ENCODE measurements at places on chromosomes 16 and 17.
A peak's percentile ranks its signal among the peaks of the same experiment; 100 is the strongest.

- no peak for DNase-seq
Observed at GRCh38 chr17:57493171-57493570, 236.8 kb downstream of the MSI2 start.

DNA sequence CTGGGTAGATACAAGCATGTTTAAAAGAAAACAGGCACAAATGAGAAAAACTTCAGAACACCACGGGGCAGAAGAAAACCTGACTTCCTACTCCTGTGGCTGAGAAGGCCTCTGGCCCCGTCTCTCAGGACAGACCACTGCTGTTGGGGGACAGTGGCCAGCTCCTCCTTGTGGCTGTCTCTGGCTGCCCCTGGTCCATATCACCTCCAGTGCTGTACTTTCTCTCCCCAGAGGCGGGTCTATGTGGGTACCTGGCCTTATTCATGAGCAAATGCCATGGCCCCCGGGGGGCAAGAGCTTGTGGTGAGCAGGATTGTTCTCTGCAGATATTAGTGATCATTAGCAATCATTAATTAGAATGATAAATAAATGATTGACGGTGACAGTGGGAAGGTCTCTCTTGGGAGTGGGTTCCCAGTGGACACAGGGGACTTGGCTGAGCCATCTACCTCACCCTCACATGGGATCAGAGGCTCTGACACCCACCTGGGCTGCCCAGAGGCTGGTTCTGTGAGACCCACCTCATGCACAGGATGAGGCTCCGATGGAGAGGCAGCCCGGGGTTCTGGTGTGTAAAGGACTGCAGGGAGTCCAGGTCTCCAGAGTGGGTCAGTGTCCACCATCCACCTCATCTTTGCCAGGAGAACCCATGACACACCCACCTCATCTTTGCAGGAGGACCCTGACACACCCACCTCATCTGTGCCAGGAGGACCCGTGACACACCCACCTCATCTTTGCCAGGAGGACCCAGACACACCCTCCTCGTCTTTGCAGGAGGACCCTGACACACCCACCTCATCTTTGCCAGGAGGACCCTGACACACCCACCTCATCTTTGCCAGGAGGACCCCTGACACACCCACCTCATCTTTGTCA is 30.6 kb upstream of the CBFA2T3 start:
- no peak for DNase-seq

DNA sequence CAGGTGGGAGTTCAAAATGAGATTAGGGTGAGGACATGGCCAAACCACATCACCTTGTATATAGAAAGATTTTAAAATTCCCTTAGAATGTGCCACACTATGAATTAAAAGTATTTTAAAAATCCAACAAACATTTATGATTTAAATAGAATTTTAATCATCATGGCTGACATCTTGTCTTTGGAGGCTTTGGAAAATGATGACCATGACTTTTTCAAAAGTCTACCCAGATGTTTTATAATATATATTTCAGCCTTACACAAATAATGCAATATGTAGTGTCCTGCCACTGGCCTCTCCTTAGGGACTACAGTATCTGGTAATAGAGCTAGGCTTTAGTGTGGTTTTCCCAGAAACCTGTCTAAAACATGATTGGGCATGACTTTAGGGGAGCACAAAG is 1353.4 kb upstream of the GOT2 start:
- DNase-seq = no peak

- DNase-seq = no peak
Observed at GRCh38 chr17:43114151-43114552, 11.0 kb downstream of the BRCA1 start.

DNA sequence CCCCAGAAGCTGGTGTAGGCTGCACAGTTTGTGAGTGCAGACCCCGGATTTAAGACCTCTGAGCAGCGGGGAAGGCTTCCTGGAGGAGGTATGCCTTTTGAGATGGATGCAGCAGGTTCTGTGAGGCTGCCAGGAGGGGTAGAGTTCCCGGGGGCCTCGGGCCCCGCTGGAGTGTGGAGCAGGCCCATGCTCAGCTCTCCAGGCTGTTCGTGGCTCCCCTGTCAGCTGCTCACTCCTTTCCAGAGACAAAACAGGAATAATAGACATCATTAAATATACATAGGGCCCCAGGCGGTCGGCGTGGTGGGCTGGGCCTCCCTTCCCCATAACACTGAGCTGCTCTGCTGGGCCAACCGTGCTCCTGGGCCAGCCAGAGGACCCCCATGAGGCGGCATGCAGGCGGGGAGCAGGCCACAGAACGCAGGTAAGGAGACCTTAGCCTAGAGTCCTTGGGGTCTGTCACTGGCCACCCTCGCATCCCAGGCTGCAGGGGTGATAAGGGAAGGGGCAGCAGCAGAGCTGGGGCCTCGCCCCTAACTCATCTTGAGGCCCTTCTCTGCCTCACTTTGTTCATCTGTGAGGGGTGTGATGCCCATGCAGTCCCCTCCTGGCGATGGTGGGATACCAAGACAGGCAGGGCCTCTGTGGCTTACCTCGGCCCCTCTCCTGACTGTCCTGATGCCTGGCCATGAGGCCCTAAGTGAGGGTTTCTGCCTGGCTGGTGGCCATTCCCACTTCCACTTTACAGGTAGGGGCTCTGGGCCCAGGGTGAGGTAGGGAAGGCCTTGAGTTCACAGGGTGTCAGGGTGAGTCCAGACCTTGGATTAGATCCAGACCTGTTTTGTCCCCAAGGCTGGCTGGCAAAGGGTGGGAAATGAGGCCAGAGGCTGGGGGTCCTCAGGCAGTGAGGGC is at the start of gene MYO15A:
TSS of gene MYO15A (plus strand) at position 356 of the 912 bp plus-strand sequence. CDS start 10,045 bp downstream, outside the sequence.
- DNase-seq = no peak

GRCh38 chr17:27578718-27579085 is 52.3 kb upstream of the LGALS9 start:
- no peak for DNase-seq

DNA sequence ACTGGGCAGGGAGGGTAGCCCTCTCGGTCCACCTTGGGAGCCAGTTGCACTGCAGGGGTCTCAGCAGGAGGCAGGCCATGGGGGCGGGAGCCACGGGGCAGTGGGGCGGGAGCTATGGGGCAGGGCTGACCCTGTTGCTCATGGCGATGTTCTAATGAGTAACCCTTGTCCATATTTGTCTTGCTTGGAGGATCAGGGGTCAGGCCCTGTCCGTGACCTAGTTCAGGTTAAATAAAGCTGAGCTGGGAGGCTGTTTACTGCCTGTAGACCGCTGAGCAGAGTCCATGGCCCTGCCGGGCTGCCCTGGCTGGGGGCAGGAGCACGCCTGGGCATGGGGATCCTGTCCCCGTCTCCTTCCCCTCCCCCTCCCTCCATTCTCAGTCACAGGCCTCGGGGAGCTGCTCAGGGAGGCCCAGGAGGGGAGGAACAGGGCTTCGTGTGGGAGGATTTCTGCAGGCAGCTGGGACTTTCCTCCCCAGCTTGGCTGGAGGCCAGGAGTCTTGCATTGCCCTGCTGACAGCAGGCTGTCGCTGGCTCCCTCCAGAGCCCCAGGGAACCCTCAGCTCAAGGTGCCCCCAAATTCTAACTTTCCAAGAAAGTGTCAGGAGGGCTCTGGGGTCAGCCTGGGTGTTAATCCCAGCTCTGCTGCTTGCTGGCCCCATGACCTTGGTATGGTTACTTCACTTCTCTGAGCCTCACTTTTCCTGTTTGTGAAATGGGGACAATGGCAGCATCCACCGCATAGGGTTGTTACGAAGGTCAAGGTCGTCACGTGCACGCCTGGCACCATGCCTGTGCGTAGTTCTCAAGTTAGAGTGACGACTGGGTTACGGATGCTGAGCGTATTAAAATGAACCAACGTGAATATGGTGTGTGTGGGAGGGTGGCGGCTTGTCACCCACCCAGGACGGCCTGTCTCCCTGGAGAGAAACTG is 6.1 kb upstream of the SERPINF2 start:
- no peak for DNase-seq

DNA sequence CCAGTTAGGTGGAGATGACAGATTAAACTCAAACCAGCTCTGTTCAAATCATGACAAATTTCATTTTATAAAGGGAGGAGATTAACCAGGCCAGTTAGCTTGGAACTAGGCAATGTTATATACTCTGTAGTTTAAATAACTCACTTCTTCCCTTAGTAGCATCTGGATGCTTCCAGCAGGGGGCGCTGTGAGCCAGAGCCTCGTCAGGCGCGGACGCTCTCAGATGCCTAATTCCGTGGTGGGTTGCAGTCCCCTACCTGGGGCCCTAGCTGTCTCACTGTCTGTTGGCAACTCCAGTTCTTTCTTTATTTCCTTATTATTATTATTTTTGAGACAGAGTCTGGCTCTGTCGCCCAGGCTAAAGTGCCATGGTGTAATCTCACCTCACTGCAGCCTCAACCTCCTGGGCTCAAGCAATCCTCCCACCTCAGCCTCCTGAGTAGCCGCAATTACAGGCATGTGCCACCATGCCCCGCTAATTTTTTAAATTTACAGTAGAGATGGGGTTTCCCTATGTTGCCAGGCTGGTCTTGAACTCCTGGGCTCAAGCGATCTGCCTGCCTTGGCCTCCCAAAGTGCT is 17.3 kb upstream of the WFDC1 start:
- peak; percentile 31 for DNase-seq

DNA sequence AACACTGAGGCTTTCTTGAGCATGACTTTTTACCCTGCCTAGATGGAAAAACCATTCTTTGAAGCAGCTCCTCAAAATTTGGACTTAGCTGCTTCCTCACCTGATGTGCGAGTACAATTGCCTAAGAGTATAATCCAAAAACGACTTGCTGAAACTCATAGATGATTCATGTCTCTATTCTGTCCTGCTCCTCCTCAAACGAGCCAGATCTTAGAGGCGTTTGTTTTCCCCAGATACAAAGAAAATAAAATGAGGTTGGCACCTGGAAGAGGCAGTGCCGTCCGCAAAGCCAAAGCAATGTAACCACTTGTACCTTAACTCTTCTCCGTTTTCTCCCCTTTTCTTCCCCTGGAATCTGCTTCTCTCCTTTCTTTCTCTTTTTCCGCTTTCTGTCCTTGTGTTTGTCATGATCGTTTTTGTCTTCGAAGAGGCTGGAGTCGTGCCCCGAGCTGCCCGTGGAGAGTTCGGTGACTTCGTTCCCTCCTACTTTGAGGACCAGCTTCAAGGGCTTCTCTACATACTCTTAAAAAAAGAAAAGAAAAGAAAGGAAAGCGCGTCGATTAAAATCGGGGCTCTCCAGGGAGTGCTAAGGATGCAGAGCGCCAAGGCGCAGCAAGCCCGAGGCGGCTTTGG is 895 bp downstream of the BRD7 start:
- no peak for DNase-seq

DNA sequence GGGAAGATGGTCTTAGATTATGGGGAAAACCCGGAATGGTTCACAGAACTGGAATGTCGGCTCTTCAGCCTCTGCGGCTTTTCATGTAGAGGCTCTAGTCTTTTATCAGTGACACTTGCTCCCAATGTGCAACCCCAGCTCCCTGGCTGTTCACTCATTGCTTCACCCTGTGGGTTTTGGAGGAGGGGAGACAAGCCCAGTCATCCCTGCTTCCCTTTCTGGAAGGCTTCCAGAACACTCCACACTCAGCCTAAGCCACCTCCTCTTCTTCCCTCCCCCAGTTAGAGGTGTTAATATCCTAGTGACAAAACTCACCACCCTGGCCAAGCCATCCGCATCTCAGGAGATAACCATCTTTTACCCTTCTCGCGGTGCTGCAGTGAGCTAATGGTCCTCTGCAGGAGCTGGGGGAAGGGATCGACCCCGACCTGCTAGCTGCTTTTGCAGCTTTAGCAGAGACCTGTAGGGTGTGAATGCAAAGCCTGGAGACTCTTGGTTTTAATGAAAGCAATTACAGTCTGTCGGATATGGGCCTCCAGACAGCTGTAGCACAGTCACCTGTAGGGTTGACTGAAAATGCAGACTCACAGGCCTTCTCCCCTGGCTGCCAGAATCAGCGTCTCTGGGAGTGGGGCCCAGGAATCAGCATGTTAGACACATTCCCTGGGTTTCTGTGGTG is 24.3 kb upstream of the LASP1NB start:
- no peak for DNase-seq

GRCh38 chr17:57629470-57629869 is 115.6 kb downstream of the CCDC182 start:
- DNase-seq = no peak

GRCh38 chr16:73036074-73036826 is 11.7 kb downstream of the ZFHX3 start:
- no peak for DNase-seq

- no peak for DNase-seq
Observed at GRCh38 chr16:74439685-74440084, 18.4 kb upstream of the CLEC18B start.

DNA sequence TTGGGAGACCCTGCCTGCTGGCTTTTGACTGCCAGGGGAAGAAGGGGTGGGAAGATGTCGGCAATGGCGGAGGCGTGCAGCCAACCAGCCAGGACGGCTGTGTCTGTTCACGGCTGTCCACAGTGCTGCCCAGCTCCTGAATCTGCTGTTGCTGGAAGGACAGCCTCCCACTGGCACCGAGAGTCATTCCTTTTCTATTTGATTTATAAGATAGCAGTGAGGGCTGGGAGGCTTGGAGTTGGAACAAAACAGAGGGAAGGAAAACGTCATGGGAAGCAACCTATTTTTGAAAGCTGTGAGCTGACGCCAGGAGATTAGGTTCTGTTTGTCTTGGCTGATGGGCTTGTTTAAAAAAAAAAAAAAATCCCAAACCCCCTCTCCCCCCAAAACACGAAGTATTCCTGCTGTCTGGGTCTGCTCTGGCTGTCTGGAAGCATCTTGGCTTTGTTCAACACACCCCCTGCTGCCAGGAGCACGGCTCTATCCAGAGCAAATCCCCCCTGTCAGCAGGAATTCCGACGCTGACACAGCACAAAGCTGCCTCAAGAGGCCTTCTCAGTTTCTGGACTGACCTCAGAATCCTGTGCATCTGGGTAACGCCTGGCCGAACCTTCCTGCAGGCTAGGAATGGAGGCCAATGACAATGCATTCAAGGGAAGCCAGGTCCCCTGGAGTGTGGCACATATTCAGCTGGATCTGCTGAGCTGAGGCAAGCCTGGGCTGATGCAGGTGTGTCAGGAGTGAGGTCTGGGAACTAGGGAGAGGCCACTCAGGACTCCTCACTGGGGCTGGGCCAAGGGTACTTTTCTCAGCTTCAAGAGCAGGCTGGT is 41.0 kb upstream of the SREBF1 start:
- DNase-seq = no peak

DNA sequence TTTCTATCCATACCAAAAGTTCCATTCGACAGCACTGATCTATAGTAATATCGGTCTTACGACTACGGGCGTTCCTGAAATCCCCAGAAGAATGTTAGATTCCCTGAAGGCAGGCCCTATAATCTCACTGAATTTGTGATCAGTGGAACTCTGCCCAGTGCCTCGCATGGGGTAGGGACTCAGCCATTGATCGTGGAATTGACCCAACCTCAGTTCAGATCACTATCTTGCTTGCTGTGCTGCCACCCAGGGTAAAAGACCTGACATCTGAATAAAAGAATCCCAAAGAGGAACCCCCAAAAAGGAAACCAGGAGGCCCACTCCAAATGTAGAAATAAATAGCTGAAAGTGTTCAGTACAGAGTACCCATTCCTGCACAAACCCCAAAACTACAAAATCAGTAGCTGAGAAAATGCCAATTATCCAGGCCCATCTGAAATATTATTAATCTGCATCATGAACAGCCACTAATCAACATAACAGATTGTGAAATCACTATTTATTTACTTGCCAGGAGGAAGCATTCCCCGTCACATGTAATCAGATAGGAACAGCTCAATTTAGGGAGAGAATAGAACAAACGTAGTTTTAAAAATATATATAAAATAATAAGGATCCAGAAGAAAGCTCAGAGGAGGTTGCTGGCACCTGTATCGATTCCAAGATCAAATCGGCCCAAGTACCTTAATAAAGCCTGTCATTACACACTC is 221.9 kb downstream of the ZFHX3 start:
- no peak for DNase-seq
